ENCODE measurements at places on chromosomes 2 and 18.

DNA sequence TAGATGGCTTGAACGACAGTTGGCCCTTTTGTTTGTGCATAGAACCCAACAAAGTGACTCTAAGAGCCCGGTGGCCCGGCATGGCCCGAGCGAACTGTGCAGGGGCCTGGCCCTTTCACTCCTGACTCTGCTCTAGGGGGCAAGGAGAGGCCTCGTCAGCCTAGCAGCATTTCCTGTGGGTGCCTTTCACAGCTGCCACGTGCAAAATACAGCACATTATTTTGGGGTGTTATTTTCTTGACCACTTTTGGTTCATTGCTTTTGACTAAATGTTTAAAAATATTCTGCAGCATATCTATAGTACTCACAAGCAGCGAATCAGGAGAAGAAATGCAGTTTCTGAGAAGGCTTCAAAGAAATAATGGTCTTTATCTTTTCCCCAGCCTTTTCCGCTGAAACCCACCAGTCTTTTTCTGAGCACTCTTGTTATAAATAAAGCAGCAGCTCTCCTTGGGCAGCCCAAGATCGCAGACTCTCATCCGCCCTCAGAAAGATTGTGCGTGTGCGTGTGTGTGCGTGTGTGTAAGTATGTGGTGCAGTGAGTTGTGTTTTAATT lies 31.3 kb downstream of the DGKD start:
- no peak for DNase-seq

- no peak for DNase-seq
These were observed 90.8 kb downstream of the RHOB start for GRCh38 chr2:20537423-20538307.

DNA sequence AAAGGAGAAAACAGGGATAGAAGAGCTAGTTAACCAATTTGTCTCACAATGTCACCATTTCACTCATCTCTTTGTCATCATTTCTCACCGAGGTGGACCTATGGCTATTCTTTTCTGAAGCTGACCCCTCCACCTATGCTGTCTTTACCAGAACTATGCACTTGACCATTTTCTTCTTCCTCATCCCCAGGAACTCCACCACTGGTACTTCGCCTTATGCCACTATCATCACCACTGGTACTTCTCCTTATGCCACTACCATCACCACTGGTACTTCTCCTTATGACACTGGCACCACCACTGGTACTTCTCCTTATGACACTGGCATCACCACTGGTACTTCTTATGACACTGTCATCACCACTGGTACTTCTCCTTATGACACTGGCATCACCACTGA lies 745.8 kb upstream of the CHAC2 start:
- DNase-seq: no peak

- DNase-seq: no peak
These were observed 1549.7 kb upstream of the ACVR2A start for GRCh38 chr2:146295080-146295670.

DNA sequence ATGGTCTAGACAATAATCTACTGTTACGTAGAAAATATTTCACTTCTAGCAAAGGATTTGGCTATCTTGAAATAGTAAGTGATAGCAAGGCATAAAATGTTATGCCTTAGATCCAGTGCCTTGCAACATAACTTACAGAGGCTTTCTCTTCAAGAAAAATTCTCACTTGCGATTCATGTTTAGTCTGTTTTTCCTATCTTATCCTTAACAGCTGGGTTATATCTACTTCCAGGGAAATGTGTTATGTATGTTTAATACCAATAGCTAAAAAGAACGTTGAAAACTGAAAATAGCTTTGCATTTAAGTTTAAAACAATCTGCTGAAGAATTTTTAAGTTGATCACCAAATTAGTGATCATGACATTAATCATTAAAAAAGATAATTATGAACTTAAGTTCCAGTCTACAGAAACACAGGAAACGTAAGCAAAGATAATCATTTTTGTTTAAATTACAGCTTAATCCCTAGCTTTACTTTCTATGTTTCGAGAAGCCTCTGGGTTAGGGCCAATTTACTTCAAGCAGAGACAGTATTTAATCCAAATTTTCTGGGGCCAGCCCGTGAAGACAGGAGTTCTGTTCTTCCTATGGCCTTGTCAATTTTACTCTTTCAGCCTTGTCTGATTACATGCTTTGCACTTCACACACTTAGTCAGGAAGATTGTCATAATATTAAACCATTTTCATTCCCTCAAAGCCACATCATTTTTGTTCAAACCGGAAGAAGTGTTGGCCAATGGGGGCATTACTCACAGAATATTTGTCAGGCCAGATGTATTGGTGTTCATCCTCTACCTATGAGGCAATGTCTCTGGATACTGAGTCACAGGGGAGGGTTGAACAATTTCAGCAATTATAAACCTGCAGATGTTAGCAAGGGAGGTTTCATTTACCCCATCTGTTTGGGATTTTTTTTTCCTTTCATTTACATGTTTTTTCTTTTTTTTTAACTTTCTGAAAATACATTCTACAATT lies 1132.9 kb upstream of the ZEB2 start:
- DNase-seq: no peak

GRCh38 chr2:214341646-214342045 lies 69.2 kb upstream of the VWC2L start:
- DNase-seq: no peak

- DNase-seq: no peak
These were observed 17.0 kb downstream of the STAT1 start for GRCh38 chr2:190996947-190997346.

DNA sequence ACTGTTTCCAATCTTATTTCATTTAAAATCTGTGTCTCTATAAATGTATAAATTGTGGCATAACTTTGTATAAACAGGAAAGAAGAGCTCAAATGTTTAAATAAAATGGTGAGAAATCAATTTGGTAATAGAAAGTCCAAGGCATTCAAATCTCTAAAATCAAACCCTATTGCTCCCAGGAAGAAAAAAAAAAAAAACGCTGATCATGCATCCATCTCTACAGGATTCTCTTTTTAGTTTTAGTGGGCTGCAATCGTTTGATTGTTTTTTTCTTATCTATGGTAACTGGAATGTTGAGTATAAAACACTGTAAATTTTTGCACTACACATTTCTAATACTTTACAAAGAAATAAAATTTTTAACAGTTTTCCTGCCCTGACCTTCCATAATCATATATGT lies 75.6 kb downstream of the NCKAP1 start:
- DNase-seq: no peak

DNA sequence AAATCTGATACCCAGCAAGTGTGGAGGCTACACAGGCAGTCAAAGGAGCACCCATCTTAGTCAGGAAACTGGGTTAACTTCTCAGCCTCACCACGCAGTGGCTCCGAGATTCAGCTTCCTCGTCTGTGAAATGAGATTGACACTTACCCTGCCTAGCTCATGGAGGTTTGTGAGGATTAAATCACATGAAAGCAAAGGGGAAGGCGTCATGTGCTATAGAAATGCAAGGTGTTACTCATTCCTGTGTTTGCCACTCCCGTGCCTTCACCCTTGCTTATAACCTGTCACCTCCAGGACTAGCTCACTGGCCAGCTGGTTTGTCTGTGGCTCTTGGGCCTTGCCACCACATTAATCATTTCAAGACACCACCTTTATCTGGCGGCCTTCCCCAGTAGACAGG lies 118.9 kb upstream of the FOSL2 start:
- DNase-seq: no peak

DNA sequence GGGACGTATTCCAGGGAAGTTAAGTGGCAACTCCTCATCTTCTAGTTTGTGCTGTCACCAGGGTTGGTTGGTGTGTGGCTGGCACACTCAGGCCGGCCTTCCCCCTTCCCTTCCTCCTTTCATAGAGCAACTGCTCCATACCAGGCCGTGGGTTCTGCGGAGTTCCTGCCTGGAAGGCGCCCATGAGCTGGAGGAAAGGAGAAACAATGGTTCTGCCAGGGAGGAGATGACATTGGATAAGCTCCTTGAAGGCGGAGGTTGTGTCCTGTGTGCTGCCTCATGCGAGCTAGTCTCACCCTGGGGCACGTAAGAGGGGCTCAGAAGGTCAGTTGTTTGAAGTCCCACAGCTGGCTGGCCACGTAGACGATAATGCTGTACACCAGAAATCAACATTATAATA lies 19.2 kb downstream of the ASAP2 start:
- DNase-seq: no peak

GRCh38 chr2:49404108-49404507 lies 249.8 kb upstream of the FSHR start:
- no peak for DNase-seq

DNA sequence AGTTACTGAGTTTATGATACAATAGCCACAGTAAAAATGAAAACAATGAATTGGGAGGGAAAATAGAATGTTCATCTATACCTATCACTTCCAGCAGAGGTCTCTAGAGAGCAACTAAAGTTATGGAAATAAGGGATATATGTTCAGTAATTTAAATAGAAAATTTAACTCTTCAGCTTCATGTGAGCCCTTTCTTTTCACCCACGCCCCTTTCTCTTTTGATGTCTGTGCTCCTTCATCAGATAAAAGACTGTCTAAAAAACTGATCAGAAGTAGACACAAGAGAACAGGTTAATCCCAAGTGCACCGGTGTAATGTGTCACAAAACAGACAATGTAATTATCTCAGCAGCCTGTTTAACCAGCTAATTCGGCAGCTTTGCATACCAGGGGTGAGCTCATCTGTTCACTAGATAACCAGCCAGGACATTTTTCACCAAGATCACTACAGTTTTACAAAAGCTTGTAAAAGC lies 238.5 kb upstream of the ERBB4 start:
- no peak for DNase-seq

GRCh38 chr18:32867330-32867729 lies 94.5 kb upstream of the KLHL14 start:
- DNase-seq: no peak

DNA sequence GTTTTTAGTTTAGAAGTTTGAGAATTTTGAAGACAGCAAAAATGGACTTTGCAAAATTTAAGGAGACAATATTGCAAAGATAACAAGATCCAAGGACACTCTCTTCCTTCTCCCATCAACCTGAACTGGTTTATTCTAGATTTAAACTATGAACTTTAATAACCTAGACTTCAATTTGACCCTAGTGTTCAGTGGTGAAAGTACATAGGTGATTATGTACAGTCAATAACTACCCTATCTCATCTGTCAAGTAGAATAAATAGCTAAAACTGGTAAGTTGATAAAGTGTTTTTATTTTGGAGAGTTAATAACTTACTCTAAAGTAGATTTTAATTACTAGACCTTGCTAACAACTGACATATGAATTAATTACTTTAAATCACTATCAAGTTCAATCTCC lies 52.9 kb upstream of the NFE2L2 start:
- DNase-seq: no peak

- DNase-seq: no peak
These were observed 94.3 kb downstream of the MBD2 start for GRCh38 chr18:54130177-54130576.

GRCh38 chr18:76464281-76465259 lies 30.5 kb downstream of the ZNF516 start:
- no peak for DNase-seq

- DNase-seq: no peak
These were observed 616.9 kb upstream of the SLC8A1 start for GRCh38 chr2:41068740-41069139.

- DNase-seq: no peak
These were observed 21.9 kb downstream of the MC2R start for GRCh38 chr18:13893418-13893760.

- DNase-seq: no peak
These were observed 75.8 kb upstream of the ZNF516 start for GRCh38 chr18:76570856-76571255.

GRCh38 chr2:233546774-233547173 lies 19.8 kb downstream of the USP40 start:
- DNase-seq: no peak

- no peak for DNase-seq
These were observed 140.6 kb upstream of the LGALSL start for GRCh38 chr2:64313398-64313723.

- DNase-seq: no peak
These were observed 22.6 kb upstream of the GIGYF2 start for GRCh38 chr2:232674491-232674890.

- no peak for DNase-seq
These were observed 10.7 kb downstream of the GPR45 start for GRCh38 chr2:105252271-105252670.

- no peak for DNase-seq
These were observed 54.2 kb upstream of the CTDP1 start for GRCh38 chr18:79625195-79625923.

DNA sequence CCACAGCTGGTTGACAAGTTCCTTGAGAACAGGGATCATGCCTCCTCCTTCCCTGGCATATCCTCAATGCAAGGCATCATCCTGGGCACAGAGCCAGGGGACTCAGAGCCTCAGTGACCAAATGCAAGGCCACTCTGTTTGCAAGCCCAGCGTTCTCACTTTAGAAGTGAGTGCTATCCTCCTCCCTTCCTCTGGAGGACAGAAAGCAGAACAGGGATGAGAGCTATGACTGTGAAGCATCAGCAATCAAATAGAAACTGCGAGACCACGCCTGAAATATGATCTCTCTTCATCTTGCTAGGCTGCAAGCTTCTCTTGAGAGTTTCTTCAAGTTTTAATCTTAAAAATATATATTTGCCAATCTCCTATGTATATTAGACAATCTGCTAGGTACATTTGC lies 119.8 kb downstream of the LRATD1 start:
- DNase-seq: no peak

DNA sequence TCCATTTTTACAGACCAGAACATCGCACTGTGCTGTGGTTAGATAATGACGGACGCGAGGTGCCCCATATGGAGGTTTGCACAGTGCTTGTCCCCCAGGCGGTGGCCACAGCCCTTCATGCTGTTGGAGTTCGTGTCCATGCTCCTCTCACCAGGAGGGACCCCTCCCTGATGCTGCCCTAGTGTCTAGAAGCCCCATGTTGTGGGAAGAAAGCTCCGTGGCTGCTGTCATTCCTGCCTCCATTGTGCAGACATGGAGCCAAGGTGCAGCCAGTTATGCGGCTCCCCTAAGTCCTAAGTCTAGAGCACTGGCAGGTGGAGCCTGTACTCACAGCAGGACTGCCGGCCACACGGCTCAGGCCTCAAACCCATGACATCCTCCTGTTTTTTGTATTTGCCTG lies 464.9 kb downstream of the EIPR1 start:
- DNase-seq: no peak

DNA sequence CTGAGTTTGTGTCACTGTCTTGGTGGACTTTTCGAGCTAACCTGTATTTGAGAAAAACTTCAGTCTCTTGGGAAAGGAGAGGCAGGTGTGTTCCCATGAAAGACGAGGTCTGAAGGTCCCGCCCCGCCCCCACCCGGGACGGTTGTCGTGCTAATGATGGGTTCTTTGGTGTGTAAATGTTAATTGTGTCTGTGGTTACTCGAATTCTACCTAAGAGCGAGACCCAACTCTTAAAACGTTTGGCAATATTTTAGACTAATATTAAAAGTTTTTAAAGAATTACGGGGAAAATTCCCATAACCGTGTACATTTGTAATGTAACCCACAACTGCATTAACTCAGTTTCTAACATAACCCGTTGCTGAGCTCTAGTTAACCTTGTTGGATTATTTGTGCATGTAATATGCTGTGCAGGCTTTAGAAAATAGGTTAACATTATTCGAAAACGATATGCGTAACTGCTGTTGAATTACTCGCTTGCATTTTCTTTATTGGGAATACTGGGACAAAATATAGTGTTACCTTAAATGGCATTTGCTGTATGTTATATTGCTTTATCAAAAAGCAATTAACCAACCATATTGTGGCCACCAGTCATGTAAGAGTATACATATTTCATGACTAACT lies 833 bp downstream of the EPB41L5 start:
- peak; percentile 50 for DNase-seq
